ENCODE measurements at places on chromosomes 4 and X.

GRCh38 chrX:123833387-123833786 is 26.5 kb upstream of the XIAP start:
- peak; percentile 36 for DNase-seq

DNA sequence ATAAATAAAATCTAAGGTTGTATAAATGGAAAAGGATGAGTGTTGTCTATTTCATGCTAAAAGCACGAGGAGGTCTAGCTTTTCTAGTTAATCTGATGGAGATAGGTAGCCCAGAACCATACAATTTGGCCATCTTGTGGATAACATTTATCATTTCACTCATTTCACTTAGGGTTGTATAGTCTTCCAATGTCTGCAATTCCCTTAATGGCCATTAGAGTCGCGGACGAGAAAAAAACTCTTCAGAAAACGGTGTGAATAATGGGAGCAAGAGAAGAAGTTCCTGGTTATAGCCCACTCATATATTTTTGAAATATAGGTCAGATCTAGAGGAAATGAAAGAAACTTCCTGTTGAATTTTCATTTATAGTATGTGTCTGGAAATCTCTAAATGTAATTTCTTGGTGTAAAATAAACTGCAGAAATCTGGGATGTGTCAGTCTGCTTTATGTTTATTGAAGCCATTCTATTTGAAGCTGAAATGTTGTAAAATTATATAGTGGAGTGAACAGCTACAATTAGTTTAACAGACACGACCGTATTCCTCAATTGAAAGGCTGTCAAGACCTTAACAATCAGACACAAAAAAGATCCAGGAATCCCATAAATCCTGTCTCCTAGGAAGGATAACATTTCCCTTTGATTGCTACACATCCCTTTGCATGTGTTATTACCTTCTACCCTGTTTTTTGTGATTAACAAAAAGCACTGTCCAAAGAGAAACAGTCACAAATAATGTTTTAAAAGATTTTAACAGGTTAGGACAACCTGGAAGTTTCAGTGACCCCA is 47.7 kb upstream of the MGST2 start:
- no peak for DNase-seq

- peak; percentile 36 for DNase-seq
Measured at GRCh38 chr4:87092389-87093141, 127.9 kb downstream of the KLHL8 start.

DNA sequence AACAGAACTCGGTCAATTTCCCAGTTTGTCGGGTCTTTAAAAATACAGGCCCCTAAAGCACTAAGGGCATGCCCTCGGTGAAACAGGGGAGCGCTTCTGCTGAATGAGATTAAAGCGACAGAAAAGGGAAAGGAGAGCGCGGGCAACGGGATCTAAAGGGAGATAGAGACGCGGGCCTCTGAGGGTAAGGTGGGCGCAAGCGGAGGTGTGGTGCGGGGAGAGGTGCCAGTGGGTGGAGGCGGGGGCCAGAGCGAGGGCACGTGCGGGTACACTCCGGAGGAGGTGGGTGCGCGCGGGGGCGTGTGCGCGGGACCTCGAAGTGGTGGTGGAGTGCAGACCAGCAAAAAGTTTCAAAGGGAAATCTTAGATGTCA is 787 bp upstream of the TET2 start:
- DNase-seq = no peak

GRCh38 chr4:118988635-118988972 is 100.0 kb downstream of the SYNPO2 start:
- DNase-seq = no peak

GRCh38 chr4:142043509-142043908 is 407.1 kb downstream of the IL15 start:
- no peak for DNase-seq

DNA sequence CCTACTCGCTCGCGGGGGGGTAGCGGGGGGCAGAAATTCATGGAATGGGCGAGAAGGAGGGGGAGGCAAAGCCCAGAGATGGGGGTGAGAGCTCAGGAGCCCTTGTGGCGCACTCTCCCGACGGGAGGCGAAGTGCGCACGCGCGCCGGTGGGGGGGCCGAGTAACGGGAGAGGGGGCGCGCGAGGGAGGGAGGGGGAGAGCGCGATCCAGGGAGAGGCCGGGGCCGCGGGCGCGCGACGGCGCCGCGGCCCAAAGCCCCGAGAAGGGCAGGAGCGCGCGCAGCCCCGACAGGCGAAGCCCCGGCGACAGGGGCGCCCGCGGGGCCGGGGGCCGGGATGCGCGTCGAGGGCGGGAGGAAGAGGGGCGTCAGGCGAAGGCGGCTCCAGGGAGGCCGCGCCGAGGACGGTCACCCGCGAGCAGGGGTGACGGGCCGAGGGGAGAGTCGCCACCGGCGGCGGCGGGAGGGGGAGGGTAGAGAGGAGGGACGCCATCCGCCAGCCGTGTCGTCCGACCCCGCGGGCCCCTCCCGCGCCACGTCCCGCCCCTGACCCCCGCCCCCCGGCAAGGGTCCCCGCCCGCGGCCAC is 421 bp downstream of the MECP2 start:
- DNase-seq = no peak

DNA sequence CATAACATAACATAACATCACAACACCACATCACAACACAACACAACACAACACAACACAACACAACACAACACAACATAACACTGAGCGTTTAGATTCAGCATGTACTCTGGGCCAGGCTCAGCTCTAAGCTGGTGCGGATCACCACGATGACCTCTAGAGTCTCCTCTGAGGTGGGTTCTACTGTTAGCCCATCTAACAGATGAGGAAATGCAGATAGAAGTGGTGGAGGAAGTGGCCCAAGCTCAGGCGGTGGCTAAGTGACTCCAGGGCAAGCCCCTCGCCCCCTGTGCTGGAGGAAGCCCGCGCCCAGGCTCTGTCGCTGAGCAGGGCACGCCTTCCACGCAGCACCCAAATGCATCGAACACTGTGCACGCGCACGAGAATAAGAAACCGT is 45.3 kb upstream of the CDKN2AIP start:
- no peak for DNase-seq

DNA sequence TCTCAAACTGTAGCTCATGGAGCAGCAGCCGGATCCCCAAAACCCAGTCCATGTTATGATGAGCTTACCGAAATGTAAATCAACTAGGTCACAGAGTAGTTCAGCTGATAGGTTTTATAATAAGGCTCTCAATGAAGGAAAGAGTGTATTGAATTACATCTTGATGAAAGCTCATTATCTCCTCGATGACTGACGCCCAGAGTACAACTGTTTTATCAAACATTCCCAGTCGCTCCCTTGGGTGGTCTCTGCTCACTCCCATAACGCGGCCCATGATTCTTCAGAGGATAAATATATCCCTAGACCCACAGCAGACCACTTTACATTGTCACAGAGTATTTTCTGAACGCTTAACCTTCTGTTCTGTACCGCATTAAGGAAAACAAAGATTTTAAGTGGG is 452.3 kb upstream of the GALNT7 start:
- DNase-seq = no peak

- peak; percentile 15 for DNase-seq
Measured at GRCh38 chr4:180828455-180829018, 1414.7 kb upstream of the TENM3 start.

DNA sequence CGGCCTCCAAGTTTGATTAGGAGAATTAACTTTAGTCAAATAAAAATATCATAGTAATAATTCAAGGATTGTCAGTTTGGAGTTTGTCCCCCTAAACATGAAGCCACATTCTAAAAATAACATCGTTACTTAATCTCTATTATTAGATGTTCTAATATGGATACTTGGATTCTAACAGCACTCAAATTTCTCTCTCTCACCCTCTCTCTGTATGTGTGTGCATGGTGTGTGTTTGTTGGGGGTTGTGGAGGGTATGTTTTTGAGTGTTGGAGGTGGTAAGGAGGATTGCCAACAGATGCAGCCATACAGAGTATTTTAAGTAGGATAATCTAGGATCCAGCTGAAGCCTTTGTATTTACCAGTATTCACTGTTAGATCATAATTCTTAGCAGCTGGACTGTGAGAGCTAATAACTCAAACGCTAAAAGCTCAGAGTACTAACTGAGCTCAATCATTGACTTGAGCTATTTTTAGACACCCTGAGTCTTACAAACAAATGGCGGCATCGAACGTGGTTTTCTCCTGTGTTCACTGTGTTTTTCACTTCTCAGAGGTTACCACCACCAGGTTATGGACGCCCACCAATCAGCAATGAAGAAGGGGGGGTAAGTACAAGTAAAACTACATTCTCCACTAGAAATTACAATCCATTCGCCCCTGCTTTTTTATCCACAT is 8.8 kb downstream of the ENAM start:
- no peak for DNase-seq

DNA sequence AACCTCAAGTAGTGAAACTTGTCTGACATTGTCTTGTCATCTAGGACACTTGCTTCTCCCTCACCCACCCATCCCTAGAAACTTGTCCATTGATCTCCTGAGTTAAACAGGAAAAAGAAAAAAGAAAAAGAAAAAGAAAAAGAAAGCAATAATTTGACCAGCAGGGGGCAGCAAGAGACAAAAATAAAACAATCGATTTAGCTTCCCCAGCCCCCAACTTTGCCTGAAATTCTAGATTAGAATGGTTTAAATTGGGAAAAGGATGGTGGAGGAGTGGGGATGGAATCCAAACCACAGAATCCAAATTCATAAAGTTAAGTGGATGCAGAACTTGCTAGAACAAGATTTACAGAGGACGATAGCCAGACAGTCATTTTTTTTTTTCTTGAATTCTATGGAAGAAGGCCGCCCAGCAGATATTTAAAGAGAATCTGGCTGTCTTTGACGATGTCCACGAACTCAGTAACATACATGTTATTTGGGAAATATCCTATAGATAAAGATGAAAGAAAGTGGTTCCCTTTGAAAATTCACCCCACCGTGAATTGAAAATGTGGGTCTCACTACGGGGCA is 282.9 kb downstream of the USP46 start:
- peak; percentile 8 for DNase-seq

DNA sequence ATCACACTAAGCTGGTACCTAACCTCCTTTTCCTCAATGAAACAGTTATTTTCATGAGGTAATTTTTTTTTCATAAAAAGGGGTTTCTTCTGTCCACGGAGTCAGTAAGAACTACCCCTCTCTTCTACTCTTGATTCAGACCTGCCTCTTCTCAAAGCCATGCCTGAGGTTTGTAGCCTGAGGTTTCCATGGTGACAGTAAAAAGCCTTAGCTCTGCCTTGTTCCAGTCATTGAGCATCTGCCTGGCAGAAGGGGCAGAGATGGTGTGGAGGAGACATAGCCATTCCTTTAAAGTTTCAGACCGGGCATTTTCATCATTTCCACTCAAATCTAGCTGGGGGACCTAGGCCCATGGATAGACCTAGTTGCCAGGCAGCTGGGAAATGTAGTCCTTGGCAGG is 135.5 kb downstream of the REPS2 start:
- no peak for DNase-seq

- DNase-seq = no peak
Measured at GRCh38 chr4:155578726-155579370, 87.8 kb upstream of the GUCY1A1 start.

GRCh38 chrX:1140236-1140681 is 72.2 kb downstream of the CRLF2 start:
- no peak for DNase-seq

GRCh38 chr4:156754832-156755570 is 216.6 kb downstream of the PDGFC start:
- no peak for DNase-seq

- DNase-seq = no peak
Measured at GRCh38 chrX:111386077-111386476, 25.9 kb downstream of the DCX start.

DNA sequence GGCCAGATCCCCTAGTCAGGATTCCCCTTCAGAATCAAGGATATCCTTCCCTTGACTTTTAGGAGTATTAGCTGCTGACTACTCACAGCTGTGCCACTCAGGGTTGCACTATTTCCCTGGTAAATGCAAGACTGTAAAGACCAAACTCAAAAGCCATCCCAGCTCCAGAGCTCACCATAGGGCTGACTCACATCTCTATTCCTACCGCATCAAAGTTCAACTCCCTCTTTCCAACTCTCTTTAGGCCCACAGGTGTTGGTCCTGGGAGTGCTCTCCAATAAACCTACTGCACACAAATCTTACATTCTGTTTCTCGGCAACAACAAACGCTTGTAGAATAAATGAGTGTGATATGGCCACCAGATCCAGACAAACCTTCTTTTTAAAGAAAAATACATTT is 109.6 kb downstream of the PPP3CA start:
- no peak for DNase-seq

- no peak for DNase-seq
Measured at GRCh38 chr4:189029976-189030504, 890.8 kb downstream of the TRIML1 start.

DNA sequence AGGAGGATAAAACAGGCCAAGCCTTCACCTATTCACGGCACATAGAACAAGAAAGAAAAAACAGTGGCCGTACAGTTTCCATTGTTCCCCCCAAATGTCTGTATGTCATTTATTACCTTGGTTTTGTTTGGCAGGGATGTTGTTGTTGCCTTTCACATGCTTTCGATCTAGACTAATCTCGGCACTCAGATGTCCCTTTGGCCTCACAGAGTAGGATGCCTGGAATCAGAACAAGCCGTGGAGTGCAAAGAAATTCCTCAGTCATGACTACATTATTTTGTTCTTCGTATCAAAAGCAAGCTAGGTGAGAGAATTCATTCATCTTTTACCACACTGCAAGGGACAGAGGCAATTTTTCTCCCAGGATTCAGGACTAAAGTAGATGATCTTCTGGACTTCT is 106.9 kb downstream of the SMIM20 start:
- DNase-seq = no peak

GRCh38 chrX:16834806-16835205 is 35.4 kb downstream of the RBBP7 start:
- no peak for DNase-seq

DNA sequence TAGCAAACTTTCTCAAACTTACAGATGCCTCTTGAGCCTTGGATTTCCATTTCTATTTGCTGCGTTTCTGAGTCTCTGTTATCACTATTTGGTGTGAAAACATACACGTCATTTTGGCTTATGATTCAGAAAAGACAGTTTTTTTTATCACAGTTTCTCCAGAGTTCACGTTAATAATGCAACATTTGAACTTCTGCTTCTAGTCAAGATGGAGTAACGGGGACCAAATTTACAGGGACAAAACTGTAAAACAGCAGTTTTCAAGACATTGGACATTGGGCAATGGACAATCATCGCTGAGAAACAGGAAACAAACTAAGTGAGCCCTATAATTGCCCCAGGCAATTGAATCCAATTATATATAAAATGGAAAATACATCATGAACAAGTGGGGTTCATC is 36.2 kb upstream of the TASL start:
- no peak for DNase-seq

- no peak for DNase-seq
Measured at GRCh38 chr4:173450281-173450680, 51.4 kb upstream of the SCRG1 start.

DNA sequence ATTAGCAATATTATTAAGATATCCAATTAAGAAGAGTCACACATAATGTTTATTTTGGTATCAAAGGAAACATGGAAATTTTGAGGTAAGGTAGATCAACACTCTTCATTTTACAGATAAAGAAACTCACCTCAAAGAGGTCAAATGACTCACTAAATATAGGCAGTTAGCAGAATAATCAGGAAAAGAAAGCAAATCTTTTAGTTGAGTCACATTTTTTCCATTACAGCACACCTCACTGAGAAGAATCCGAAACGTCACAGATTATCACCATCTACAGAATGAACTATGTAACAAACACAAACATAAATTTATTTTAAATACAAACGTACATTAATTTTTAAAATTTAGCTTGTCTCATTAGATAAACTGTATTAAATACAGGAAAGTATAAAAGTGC is 70.1 kb downstream of the TMEM47 start:
- no peak for DNase-seq

- DNase-seq = no peak
Measured at GRCh38 chr4:8308856-8309771, 39.6 kb downstream of the HTRA3 start.
